ENCODE measurements at places on chromosomes 3 and 15.

DNA sequence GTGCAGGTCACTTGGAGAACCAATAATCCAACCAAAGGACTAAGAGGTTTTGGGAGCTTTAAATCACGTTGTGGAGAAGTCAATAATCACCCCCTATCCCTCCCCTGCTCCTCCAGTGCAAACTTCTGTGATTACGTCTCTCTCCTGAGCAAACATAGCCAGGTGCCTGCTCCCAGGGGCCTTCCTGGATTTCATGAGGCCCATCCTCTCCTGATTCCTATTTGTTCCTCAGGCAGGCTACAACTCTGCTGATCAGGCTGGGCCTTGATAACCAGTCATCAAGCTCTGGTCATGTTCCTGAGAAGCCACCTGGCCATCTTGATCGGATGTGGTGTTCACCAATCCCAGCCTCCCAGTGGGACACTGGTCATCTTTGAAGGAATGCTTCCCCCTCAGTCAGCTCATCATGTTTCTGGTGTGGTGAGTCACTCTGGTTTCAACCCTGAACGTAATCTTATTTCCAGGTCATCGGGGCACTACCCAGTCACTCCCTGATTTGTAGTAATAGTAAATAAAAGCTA, 2.9 kb upstream of the ZNF710 start:
- DNase-seq = no peak

GRCh38 chr3:172536505-172536904, 13.3 kb upstream of the TNFSF10 start:
- no peak for DNase-seq

- DNase-seq = no peak
These were observed 55.0 kb downstream of the PLAAT1 start for GRCh38 chr3:193295985-193296384.

- no peak for DNase-seq
These were observed 34.2 kb upstream of the SIAH2 start for GRCh38 chr3:150797155-150797554.

DNA sequence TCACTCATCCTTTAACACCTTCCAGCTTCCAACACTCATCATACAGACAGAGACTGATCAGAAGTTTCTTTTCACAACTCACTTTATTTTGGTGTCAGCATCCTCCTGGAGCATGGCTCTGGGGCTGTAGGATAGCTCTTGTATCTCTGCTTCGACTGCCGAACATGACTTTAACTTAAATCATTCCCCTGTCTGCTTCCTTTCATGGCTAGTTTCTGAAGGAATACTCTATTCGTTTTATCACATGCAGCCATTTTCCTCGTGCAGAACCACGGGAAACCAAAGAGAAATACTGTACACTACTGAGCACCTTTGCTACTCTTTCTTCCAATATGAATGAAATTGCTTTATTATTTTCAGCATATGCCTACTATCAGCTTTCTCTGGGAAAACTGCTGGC, 2.1 kb upstream of the TMOD2 start:
- no peak for DNase-seq

DNA sequence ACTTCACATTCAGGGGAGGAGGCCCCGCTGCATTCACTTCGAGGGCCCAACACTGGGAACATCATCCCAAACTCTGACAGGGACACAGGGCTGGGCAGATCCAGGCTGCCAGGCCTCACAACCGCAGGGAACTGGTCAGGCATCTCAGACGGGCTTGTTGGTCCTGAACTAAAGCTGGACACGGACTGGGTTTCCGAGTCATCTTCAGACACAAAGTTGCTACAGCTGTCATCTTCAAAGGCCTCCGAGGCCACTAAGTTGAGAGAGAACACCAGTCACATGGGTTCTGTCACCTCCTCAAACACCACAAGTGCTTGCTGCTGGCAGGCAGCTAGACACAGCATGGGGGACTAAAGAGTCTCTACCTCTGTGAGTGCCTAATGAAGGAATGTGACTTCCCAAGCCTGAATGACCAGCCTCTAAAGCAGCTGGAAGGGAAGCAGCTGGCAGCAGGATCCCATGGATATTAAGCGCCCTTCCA, 50.9 kb downstream of the CAPN7 start:
- DNase-seq = no peak

DNA sequence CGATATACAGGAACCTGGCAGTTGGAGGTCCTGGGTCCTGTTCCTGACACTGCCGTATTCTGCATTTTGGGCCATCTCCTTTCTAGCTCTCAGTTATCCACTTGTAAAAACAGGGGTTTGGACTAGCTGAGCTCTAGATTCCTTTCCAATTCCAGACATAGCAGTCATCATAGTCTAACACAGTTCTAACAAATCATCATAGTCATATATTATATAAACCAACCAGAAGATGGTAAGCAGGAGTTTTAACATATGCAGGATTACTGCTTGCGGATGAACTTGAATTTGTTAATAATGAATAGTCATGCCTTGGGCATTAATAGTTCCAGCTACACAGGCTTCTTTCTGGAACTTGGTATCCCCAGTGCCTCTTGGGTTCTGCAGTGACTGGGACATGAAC, 26.6 kb downstream of the MASP1 start:
- DNase-seq = no peak

GRCh38 chr3:59845386-59845785, 795.6 kb upstream of the CFAP20DC start:
- no peak for DNase-seq

GRCh38 chr3:106120356-106120755, 251.5 kb upstream of the CBLB start:
- no peak for DNase-seq

GRCh38 chr3:128378631-128379347, 87.9 kb downstream of the DNAJB8 start:
- no peak for DNase-seq

DNA sequence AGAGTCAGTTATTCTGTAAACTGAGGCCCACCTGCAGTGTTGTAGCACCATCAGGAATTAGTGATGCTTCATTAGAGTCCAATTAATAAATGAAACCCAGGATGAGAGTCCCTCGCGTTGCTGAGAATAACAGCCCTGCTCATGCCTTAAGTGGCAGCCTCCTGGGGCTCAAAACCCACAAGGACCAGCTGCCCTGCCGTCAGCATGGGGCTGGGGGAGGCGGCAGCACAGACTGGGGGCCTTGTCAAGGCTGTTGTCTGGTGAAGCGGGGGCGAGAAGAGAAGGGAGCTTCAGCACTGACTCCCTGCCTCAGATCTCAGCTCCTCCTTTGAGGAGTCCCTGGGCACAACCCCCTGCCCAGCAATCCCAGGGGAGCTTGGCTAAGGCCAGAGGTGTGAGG, 21.0 kb downstream of the CCDC33 start:
- DNase-seq = no peak

- DNase-seq = no peak
These were observed 16.7 kb downstream of the TFG start for GRCh38 chr3:100725935-100726513.

DNA sequence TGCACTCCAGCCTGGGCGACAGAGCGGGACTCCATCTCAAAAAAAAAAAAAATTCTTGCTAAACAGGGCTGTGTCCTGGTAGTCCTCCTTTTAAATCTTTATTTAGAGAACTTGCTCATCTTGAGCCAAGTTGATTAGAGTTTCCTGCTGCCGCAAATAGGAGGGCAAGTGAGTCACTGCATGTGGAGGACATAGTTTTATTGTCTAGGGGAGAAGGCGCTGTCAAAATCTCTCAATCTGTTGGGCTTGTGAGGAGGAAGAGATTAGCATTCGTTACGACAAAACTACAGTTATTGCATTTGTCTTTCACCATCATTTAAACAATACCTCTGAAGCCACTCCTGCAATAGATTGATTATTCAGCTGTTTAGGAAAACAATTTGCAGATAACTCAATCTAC, 11.5 kb downstream of the MUC4 start:
- DNase-seq = peak; percentile 44

DNA sequence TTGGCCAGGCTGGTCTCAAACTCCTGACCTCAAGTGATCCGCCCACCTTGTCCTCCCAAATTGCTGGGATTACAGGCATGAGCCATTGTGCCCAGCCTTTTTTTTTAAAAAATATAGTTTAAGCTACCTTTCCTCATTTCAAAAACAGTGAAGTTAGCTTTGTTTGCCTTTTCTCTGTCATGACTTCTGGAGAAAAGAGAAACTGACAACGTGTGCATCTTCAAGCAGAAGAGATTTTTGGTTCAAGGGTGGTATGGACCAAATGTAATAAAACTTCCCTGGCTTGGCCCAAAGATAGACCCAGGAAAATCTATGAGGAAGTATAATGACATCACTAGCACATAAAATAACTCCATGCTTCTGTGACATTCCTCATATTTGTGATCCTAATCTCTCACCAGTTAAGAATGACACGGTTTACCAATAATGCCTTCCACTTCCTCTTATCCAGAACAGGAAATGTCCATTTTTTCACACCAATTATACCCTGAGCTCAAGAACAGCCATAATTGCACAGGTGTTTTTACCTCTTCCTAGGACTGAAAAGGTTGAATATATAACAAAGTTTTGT, 781.2 kb upstream of the NR2F2 start:
- no peak for DNase-seq

DNA sequence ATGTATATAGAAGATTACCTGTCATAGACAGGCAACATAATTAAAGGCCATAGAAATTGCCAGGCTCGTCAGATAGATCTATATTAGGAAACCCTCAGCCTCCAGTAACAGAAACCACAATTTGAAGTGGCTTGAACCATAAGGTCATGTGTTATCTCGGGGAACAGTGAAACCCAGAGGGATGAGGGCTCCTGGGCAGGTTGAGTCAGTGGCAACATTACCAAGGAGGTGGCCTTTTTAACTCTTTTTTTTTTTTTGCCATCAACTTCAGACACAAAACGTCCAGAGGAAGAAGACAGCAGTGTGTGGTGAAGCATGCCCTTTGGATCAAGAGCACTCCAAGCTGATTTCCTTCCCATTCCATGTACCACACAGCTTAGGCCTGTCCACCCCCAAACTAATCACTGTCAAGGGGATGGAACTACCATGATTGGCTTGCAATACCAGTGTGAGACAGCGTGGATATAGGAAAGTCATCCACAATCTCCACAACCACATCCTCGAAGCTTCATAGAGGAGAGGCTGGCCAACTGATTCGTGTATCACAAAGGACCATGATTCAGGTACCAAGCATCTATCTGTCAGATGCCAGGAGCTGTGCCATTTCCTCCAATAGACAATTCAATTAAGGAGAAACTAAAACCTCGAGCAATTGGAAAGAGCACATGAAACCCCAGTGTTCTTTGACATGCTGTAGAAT, 999 bp upstream of the KIF7 start:
- peak; percentile 53 for DNase-seq

DNA sequence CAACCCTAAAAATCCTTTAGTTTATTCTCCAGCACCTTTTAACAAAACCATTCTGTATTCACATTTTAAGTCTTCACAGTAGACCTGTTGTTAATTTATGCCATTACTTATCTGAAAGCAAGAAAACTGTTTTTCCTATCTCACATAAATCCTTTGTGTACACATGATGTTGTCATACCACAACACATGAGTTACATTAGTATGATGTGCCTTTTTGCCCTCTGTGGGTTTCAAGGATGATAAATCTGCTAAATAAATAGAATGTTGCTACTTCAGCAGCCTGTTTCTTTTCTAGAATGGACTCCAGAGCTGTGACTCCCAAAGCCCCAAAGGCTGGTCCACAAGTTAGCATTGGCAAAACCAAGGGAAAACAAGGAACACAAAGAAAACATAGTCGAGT, 151.6 kb downstream of the SERPINI1 start:
- no peak for DNase-seq

DNA sequence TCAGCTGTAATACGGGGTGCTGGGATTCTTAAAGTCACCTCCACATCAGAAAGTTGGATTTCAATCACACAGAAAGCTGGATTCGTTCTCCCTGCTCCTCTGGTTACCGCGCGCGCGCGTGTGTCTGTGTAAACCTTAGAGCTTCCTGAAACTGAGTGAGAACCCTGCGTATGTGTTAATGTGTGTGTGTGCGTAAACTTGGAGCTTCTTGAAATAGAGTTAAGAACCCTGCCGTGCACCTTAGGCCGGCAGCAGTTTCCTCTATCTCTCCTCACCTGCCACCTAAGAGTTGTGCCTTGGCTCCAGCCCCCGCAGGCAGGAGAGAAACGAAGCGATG, 531 bp downstream of the LZTFL1 start:
- DNase-seq = peak; percentile 66

DNA sequence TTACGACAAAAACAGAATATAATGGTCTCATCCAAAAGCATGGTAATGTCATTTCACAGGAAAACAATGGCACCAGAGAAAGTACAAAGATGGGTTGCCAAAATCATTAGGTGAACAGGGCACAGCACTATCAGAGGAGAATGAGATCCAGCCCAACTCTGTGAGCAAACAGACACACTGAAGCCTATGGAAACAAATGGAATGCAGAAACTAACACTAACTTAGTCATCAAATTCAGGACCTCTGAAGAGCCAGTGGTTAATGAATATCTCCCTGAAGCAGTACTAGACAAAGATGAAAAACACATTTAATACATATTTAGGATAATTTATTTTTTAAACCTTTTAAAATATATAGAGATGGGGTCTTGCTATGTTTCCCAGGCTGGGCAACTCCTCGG, 14.6 kb upstream of the RPS17 start:
- DNase-seq = no peak

DNA sequence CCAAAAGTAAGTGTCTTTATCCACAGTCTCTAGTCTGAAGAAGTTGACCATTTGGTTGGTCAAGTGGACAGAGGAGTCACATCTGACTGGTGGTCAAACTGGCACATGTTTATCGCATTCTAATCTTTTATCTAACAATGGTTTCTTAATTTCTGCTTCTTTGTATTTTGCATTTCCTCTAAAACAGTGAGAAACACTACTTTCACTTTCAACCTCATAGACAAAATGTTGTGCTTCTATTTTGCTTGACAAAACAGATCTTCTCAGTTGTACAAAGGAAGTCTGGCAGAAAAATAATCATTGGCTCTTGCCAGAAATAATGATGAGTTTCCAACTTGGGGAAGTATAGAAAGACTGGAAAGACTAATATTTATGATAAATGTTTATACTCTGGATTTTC, 103.9 kb downstream of the MME start:
- peak; percentile 55 for DNase-seq

- no peak for DNase-seq
These were observed 239.1 kb upstream of the GADL1 start for GRCh38 chr3:31133541-31133940.

- peak; percentile 89 for DNase-seq
These were observed 59.8 kb upstream of the AADACL2 start for GRCh38 chr3:151673974-151674373.

DNA sequence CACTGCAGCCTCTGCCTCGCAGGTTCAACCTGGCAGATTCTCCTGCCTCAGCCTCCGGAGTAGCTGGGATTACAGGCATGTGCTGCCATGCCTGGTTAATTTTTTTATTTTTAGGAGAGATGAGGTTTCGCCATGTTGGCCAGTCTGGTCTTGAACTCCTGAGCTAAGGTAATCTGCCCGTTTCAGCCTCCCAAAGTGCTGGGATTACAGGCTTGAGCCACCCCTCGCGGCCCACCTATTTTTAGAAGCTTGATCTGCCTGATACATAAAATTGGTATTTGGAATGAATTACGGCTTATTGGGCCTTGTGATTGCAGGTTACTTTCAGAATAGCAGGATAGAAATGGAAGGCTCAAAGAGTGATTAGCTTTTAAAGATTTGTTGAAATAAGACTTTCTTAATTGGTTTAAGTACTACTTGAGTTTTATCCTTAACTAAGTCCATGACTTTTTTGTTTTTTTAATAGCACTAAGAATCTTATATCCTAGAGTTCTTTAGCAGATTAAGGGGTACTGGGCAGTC, 25.0 kb downstream of the GMPS start:
- no peak for DNase-seq
